Stimulated activated CD4-positive, alpha-beta T cell treated with anti-CD3 and anti-CD28 coated beads, Interleukin-2, amount 100 ng/mL, for 24 hours (primary cell): ENCODE measurements at places on chromosomes 6 and 20.

- DNase-seq: no peak
Measured at GRCh38 chr20:18783385-18783959, 30.1 kb upstream of the SCP2D1 start.

DNA sequence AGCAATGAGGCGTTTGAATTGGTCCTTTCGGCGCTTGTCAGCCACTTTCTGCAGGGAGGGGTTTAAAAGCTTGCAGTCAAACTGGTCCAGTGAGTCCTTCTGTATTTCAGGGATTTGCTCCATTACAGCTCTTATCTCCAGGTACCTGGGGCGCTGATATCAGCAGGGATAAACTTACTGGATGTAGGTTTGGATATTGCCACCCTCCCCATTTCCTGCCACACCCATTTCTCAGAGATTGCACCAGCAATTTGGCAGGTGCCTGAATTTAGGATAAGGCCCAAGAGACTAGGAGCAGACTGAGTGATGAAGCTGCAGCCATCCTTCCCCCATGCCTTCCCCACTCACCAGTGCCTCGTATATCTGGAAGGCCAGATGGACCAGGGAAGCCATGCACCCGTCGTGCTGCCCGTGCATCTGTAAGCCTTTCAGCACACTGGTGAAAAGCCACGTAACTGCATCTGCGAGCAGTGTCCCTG is 7.6 kb downstream of the POLR1C start:
- DNase-seq: no peak

GRCh38 chr6:138986578-138986977 is 1.5 kb downstream of the REPS1 start:
- DNase-seq: no peak

DNA sequence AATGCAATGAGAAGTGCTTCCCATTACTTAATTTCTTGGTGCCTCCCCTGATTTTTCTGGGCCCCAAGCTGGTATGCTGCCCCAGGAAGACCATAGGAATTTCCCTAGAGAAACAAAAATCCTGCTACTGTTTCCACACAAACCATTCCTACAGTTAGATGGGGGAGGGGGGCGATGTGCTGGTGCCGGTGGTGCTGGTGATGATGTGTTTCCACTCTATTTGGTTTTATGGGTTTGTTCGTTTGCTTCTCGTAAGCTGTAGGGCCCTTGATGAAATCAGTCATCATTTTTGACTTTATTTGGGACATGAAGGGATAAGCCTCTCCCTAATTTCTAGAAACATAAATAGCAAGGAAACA is 105.1 kb downstream of the MKKS start:
- no peak for DNase-seq

GRCh38 chr6:39521958-39522357 is 199.5 kb upstream of the KCNK16 start:
- no peak for DNase-seq

DNA sequence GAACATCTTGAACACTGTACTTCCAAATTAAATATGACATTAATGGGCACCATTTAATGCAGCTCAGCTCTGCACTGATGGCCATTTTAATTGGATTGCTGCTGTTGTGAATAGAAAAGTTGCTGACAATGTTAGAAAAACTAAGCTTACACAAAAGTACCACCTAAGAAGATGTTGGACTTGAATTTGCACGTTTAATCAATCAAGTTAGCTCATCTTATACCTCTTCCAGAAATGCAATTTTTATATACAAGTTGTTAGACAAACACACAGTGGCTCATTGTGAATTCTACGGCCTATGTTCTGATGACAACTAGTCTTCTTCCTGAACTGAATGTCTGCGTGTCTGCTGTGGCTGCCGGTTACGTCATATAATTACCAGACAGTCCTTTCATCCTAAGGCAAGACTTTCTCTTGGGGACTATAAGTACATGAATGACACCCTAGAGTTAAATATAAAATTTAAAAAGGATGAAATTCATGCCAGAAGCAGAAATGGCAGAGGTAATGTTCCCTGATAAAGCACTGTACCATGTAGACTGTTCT is 330.2 kb downstream of the EPM2A start:
- no peak for DNase-seq

- DNase-seq: no peak
Measured at GRCh38 chr20:19330038-19330437, 117.6 kb downstream of the SLC24A3 start.

DNA sequence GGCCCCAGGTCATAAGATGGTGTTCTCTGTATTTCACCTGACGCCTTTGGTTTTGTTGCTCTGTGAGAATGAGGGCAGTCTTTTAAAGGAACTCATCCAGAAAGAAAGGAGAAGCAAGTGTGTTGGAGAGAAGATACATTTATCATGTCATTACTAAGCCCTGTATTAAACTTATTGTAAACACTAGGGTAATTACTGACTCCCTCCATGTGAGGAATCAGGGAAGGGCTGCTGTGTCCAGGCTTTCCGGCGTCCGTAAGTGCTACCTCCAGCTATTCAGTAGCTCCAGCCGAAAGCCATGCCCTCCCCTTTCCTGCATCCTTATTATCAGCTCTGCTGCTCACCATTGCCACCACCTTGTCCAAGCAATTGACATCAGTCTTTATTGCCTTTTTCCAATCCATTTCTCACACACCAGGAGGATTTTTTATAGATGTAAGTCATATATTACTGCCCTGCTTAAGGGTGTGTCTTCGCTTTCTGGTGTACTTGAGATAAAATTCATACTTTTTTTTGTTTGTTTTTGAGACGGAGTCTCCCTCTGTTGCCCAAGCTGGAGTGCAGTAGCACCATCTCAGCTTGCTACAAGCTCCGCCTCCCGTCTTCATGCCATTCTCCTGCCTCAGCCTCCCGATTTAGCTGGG is 94.7 kb downstream of the RPP40 start:
- DNase-seq: no peak

DNA sequence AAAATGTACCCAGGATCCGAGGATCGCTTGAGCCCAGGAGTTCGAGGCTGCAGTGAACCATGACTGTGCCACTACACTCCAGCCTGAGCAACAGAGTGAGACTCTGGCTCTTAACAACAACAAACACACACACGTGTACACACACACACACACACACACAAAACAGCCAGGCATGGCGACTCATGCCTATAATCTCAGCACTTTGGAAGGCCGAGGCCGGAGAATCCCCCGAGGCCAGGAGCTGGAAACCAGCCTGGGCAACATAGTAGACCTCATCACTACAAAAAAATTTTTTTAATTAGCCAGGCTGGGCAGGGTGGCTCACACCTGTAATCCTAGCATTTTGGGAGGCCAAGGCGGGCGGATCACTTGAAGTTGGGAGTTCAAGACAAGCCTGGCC is 23.3 kb upstream of the ARFGEF2 start:
- DNase-seq: no peak

- DNase-seq: no peak
Measured at GRCh38 chr6:149489967-149490366, 5.2 kb upstream of the ZC3H12D start.

DNA sequence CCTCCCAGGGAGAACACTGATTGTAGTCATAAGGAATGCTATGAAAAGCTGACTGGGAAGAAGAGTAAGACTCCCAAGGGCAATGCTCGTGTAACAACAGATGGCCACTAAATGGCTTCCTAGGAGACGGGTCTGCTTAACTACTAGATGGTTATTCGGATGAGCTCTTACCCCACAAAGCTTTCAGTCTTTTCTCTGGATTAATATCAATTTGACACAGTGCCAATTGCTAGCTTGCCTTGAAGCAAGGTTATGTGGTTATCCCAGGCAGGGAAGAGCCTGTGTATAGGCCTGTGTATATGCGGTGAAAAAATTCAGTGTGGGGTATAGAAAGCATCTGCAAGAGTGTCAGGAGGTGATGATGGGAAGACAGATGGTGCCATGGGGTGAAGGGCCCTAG is 86.4 kb upstream of the NOX3 start:
- no peak for DNase-seq

GRCh38 chr6:33634946-33635345 is 13.8 kb downstream of the ITPR3 start:
- DNase-seq: no peak

GRCh38 chr6:144647406-144647964 is 362.4 kb downstream of the UTRN start:
- no peak for DNase-seq

DNA sequence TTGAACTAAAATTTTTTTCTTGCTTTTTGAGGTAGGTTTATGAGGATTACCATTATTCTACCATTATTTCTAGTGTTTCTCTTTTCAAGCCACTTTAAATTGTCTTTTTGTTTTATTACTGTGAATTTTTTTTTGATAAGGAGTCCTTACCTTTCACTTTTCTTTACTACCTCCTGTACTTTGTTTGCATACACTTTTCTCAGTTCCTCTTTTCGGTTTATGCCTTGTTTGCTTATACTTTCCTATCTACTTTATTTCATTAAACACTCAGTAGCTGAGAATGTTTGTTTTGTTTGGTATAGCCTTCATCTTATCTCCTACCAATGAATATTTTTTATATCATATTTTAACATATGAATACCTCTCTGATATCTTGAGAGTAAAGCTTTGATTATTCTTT is 147.9 kb downstream of the TFAP2B start:
- DNase-seq: no peak

- no peak for DNase-seq
Measured at GRCh38 chr6:133887156-133887879, 1.6 kb upstream of the TCF21 start.

- no peak for DNase-seq
Measured at GRCh38 chr20:39758876-39759275, 796.7 kb downstream of the DHX35 start.

- no peak for DNase-seq
Measured at GRCh38 chr6:109514946-109515345, 31.9 kb upstream of the ZBTB24 start.

GRCh38 chr20:11118802-11119380 is 445.1 kb upstream of the JAG1 start:
- no peak for DNase-seq

GRCh38 chr6:38150681-38151296 is 331.3 kb downstream of the ZFAND3 start:
- DNase-seq: no peak

GRCh38 chr6:117512987-117513573 is 30.6 kb downstream of the DCBLD1 start:
- no peak for DNase-seq

GRCh38 chr6:140264431-140264830 is 890.0 kb upstream of the CITED2 start:
- no peak for DNase-seq

GRCh38 chr6:17622144-17622543 is 22.0 kb downstream of the FAM8A1 start:
- no peak for DNase-seq

DNA sequence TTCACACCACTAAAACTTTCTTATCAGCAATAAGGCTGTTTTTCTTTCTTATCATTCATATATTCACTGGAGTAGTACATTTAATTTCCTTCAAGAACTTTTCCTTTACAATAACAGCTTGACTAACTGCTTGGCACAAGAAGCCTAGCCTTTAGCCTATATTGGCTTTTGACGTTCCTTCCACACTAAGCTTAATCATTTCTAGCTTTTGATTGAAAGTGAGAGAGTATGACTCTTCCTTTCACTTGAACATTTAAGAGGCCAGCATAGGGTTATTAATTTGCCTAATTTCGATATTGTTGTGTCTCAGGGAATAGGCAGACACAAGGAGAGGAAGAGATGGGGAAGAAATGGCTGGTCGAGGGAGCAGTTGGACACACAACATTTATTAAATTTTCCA is 23.6 kb downstream of the THEMIS start:
- no peak for DNase-seq

DNA sequence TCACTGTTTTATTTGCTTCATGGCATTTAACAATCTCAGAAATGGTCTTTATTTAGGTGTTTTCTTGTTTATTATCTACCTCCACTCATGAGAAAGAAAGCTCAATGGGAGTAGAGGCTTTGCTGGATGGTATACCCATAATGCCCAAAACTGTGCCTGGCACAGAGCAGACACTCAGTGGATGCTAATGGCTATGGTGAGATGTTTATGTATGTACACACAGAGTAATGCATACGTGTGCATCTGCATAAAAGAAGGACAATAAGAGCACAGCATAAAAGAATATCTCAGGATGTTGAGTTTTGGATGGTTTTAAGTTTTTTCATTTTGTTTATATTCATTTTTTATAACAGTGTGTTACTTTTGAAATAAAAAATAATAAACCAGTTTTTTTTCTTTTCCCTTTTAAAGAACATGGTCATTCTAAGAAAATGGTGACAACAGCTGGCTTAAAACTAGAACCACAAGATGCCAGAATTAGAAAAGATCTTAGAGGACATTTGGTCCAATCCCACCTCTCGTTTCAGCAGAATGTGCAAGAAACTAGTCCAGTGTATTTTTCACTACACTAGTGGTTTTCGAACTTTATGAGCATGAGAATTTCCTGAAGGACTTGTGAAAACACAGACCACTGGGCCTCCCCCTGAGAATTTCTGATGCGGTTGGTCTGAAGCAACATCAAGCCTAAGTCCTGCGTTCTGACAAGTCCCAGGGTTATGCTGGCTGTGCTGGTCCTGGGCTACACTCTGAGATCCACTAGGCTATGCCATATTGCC is 131.9 kb downstream of the FYN start:
- no peak for DNase-seq

GRCh38 chr6:41167173-41167963 is 4.5 kb upstream of the TREM2 start:
- DNase-seq: no peak

DNA sequence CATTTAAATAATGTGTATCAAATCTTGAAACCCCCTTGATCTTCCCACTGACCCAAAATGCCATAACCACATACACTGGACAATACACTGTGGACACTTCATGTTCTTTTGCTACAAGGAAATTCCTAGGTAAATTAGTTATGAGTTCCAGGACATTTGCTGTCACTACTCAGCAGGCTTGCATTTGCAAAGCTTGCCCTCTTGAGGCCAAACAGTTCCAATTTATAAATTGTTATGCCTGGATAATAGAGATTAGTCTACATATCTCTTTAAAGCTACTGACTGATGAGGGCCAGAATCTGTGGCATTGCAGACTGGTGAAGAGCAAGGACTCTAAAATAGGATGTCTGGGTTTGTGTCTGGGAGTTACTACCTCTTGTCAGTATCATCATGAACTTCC is 17.4 kb upstream of the RAB32 start:
- DNase-seq: no peak

DNA sequence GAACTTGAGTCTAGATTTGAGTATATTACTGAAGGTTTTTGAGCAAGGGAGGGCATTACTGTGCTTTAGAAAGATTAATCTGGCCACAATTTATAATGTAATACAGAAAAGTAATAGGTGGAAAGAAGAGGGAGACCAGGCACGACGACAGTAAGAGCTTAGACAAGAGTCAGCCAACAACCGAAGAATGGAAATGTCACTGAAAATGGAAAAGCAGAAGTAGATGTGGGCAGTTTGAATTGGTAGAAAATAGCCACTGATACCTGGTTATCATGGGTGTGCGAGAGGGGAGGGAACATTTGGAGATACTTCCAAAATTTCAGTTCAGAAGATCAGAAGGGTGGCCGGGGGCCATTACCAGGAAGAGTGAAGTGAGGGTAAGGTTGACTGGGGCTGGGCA is 339.1 kb downstream of the UTRN start:
- DNase-seq: no peak

- DNase-seq: no peak
Measured at GRCh38 chr20:57292611-57293010, 26.2 kb upstream of the BMP7 start.

- peak; percentile 11 for DNase-seq
Measured at GRCh38 chr6:108116546-108117426, 42.2 kb upstream of the OSTM1 start.
